Stimulated activated CD4-positive, alpha-beta T cell treated with anti-CD3 and anti-CD28 coated beads, Interleukin-12 subunit alpha, Interleukin-12 subunit beta, amount 100 ng/mL, for 24 hours (primary cell): ENCODE measurements at places on chromosomes 7 and 10.

GRCh38 chr7:11701829-11702560 lies 130.0 kb downstream of the THSD7A start:
- no peak for DNase-seq

- DNase-seq, result no peak
Observed at GRCh38 chr7:129298268-129298893, 73.6 kb downstream of the AHCYL2 start.

DNA sequence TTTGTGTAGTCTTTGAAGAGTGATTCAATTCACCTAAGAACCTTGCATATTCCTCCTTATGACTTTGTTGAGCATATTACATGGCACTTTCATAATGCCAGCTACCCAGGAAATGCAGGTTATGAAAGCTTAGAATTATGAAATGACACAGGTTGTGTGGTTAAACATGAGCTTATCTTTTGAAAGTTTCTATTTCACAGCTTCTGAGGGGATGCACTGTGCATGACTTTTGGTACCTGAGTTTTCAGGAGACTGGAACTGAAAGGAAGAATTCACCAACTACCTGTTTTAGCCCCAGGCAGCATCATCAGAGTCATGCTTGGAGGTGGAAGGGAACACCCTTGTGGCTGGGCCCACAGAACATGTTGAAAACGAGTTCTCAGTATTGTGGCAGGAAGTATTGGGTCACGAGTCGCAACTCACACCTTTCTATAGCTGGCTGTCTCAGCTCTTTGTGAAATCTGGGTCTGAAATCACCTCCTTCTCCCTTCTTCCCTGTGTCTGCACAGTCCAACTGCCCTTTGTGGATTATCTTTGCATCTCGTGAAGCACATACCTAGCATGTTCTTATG lies 228.2 kb downstream of the PTEN start:
- peak; percentile 61 for DNase-seq

DNA sequence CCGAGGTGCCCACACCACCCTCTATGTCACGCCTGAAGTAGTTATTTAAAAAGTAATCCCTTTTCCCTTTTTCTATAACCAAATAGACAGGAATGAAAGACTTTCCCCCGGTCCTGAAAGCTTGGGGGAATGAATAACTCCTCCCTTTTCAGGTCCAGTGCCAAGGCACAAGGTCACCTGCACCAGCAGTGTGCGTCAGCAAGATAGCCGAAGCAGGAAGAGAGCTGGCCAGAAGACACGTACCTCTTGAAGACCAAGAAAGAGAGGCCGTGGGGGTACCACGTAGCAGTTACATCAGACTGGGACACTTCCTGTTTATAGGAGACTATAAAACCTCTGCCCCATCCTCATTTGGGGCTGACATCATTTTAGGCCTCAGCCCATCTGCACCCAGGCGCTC lies 10.7 kb upstream of the AKR1B1 start:
- DNase-seq, result no peak
